ENCODE measurements at places on chromosomes 16 and 17.
A peak's percentile ranks its signal among the peaks of the same experiment; 100 is the strongest.

- DNase-seq = no peak
Observed at GRCh38 chr17:83203472-83204221, 124.2 kb downstream of the METRNL start.

GRCh38 chr16:79800016-79800608 is 199.6 kb upstream of the MAF start:
- no peak for DNase-seq

GRCh38 chr17:34579979-34580684 is 750 bp downstream of the TMEM132E start:
- DNase-seq = peak; percentile 83

DNA sequence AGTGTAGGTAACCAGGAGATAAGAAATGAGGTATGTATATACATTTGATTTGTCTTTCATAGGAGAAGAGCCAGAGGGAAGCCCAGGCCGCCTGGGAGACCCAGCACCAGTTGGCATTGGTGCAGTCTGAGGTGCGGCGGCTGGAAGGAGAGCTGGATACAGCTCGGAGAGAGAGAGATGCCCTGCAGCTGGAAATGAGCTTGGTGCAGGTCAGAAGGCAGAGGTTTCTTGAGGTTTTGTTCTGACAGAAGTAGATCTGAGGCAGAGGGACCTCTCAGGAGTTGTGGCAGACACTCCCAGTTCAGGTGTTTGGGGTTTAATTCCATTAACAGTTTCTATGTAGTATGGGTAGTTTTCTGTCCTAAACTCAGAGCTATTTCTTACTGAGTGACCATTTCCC is 8.0 kb downstream of the CNTROB start:
- DNase-seq = no peak

DNA sequence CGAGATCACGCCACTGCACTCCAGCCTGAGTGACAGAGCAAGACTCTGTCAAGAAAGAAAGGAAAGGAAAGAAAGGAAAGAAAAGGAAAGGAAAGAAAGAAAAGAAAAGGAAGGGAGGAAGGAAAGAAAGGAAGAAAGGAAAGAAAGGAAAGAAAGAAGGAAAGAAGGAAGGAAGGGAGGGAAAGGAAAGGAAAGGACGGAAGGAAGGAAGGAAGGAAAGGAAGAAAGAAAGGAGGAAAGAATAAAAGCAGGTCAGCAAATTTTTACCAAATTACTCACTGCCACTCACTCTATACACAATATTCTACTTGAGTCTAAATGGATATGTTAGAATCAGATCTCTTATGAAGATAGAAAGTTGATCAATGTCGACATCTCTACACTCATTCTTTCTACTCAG is 49.8 kb downstream of the RND2 start:
- DNase-seq = no peak

DNA sequence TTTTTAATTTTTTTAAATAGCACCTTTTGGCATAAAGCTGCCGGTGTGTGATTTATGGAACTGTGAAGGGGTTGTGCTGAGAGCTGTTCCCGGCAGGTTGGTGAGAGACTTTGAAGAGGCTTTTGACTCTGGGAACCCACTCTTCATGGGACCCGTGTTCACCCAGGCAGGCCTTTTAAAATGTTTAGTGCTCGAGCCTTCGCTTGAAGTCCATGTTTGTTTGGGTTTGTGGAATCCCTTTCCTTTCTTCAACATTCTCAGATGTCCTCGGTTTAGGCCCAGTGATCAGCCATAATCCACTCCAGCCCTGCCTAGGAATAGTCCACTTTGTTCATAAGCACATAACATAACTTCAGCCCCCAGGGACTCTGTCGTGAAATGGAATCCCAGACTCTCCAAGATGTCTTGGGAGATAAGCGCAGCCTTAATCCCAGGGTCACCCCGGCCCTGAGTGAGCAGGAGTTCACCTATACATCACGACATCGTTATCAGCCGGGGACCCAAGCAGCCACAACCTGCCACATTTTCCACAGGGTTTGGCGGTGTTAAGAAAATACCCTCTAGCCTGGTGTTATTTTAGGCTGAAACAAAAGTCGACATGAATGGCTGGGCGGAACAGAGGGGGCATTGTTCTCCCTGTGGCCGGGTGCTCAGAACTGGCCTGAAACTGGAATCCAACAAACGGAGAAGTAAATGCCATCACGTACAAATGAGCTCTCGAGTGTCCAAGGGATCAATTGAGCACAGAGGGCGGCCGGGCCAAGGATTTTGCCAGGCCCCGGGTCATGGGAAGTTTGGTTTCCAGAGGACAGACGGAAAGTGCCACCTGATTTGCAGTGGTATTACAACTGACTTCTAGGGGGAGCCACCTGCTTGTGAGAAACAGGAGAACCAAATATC is 145.7 kb upstream of the IRX3 start:
- DNase-seq = peak; percentile 70

DNA sequence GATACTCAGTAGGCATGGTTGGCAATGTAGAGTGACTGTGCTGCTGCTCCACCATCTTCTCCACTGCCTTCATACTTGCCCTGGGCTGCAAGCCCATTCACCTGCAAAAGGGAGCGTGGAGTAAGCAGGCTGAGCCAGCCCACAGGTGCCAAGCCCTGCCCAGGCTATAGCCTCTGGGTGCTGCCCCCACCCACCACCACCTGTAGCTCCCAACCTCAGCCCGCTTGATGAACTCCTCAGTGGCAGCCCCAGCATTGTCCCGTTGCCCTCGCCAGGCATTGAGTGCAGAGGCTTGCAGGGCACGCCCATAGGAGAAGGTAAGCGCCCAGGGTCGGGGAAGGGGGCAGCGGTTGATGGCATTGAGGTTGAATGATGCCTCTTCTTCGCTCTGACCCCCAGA is 2.2 kb upstream of the PIGS start:
- no peak for DNase-seq

- no peak for DNase-seq
Observed at GRCh38 chr17:3885271-3885670, 7.6 kb downstream of the CAMKK1 start.

DNA sequence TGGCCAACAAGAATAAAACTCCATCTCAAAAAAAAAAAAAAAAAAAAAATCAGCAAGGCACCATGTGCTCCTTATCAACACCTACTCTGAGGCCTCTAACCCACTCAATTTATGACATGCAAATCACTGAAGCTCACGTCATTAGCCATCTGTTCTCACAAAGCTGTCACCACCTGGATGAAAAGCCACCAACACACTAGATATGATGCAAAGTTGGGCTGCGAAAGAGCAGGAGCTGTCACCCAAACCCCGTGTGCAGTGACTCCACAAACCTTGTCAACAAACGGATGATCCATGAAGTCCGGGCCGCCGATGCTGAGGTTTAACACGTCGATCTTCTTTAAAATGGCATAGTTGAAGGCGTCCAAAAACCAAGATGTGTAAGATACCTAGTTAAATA is 25.3 kb downstream of the MBTPS1 start:
- no peak for DNase-seq

GRCh38 chr16:50303041-50303604 is 36.8 kb downstream of the ADCY7 start:
- DNase-seq = no peak

DNA sequence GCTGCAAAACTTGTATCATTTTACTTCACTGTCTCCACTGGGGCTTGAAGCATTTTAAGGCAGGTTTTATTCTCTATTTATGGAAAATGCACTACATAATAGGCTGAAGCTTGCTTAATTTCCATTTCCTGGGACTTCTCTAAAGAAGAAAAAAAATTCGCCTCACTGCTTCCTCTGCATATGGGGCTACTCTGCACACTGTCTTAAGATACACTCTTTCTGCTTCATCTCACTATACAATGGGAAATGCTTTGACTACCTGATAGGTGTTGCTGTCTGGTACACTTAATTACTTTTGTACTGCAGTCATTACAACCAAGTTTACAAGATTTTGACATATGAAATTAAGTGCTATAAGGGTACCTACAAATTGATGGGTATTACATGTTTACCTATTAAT is 466.0 kb downstream of the KCNJ18 start:
- DNase-seq = no peak

GRCh38 chr17:83014297-83014696 is 65.1 kb upstream of the METRNL start:
- no peak for DNase-seq

GRCh38 chr17:42642336-42642735 is 16.7 kb upstream of the TUBG2 start:
- DNase-seq = peak; percentile 19

GRCh38 chr16:8655184-8655717 is 19.2 kb upstream of the ABAT start:
- no peak for DNase-seq

DNA sequence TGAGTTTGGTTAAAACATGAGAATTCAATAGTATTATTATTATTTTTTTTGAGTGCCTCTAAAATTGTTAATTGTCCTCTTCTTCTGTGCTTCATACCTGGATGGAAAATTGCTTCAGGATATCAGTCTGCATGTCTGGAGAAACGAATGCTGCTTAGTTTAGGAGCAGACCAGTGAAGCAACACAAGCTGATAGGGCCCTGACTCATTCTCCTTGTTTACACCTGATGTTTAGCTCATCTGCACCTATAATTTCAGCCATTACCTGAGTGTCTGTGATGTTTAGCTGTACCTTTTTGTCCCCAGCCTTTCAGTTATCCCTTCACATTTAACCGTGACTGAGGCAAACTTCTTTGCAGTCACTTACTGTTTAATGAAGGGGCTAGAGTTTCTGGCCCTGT is 14.8 kb downstream of the SNTB2 start:
- DNase-seq = no peak

- DNase-seq = no peak
Observed at GRCh38 chr17:77999413-78000173, 41.1 kb downstream of the TNRC6C start.

DNA sequence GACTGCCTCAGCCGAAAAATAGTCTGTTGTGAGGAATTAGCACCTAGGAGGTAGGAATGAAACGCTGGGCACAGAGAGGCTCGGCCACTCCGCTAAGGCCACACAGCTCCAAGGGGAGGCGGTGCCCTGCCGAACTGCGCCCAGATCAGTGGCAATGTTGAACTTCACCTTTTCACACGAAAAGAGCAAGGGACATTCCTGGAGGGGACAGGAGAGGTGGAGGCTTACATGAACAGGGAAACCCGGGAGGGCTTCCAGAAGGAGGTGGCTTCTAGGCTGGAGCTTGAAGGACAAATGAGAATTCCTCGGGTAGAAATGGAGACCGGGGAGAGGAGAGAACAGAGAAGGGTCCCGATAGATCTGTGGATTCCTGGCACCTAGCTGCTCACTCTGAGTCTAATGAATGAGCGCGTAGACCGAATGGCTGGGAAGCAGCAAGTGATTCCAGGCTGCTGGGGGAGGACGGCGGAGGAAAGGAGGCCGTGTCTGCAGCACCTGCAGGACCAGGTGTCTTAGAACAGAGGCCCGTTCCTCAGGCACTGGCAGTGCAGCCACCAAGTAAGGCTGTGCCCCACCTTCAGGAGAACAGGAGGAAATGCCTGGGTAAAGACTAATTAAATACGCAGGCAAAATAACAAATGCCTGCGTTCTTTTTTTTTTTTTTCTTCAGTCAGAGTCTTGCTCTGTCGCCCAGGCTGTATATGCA is 722 bp upstream of the SLC38A10 start:
- no peak for DNase-seq

DNA sequence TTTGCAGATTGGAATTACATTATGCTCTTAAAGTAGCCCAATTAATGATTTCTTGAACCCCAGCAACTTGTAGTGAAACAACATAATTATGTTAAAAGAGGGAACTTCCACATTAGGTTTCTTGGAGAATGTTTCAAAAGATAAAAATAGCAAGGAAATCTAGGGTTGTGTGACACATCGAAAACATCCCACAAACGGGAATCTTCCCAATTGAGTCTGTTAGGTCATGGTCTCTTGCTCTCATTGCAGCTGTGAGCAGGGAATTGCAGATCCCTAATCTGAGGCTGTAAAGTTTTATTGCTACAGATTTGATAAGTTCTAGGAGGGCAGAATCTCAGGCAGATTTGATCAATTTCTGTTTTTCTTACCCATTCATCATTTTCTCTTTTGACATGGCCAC is 6.7 kb upstream of the LPO start:
- DNase-seq = no peak

GRCh38 chr16:13109171-13109570 is 207.8 kb downstream of the SHISA9 start:
- no peak for DNase-seq

- DNase-seq = no peak
Observed at GRCh38 chr16:12470311-12471229, 333.1 kb downstream of the CPPED1 start.

DNA sequence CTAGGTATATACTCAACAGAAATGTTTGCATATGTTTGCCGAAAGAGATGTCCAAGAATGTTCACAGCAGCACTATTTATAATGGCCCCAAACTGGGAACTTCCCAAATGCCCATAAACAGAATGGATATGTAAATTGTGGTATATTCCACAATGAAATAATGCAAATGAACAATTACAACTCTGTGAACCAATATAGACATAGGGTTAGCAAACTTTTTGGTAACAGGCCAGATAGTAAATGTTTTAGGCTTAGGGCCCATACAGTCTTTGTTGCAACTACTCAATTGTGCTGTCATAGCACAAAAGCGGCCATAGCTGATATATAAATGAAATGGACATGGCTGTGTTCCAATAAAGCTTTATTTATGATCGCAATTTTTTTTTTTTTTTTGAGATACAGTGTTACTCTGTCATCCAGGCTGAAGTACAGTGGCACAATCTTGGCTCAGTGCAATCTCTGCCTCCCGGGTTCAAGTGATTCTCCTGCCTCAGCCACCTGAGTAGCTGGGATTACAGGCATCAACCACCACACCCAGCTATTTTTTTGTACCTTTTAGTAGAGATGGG is 16.5 kb downstream of the XYLT1 start:
- no peak for DNase-seq

- no peak for DNase-seq
Observed at GRCh38 chr16:87974178-87974577, 22.9 kb downstream of the BANP start.

DNA sequence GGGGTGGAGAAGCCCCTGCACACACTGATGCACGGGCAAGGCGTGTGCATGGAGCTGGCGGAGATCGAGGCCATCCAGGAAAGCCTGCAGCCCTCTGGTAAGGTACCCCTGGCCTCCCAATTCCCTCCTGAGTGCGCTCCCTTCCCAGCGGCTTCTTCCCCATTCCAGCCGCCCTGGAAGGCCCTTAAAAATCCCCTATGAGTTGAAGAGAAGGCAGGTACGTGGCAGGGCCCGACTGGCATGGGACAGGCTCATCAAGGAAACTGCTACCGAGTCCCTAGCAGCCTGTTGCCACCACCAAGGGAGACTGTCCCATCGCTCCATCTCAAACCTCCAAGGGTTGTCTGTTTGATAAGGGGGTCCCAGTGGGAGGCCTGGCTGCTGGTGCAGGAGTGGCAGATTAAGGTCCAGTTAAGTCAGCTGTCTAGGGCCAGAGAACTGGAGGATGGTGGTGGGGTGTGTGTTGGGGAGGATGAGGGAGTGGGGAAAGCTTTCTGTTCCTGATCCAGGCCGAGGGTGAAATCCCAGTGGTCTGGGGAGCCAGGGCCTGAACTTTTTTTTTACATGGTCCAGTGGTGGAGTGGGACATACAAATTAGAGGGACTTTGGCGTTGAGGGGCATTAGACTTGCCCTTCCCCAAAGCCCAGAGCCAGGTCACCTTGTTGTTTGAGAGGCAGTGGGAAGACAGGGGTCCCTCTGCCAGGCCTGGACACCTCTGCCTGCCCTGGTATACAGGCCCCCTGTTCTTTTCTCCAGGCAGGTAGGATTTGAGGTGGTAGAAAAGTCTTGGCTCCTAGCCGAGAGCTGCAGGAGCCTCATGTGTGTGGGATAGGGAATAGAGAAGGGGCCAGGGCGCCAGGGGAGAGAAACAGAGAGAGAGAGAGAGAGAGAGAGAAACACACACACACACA is 994 bp downstream of the IGFBP4 start:
- peak; percentile 47 for DNase-seq

All from retina (tissue), 1 donor.